ENCODE measurements at places on chromosomes 13 and 19.

DNA sequence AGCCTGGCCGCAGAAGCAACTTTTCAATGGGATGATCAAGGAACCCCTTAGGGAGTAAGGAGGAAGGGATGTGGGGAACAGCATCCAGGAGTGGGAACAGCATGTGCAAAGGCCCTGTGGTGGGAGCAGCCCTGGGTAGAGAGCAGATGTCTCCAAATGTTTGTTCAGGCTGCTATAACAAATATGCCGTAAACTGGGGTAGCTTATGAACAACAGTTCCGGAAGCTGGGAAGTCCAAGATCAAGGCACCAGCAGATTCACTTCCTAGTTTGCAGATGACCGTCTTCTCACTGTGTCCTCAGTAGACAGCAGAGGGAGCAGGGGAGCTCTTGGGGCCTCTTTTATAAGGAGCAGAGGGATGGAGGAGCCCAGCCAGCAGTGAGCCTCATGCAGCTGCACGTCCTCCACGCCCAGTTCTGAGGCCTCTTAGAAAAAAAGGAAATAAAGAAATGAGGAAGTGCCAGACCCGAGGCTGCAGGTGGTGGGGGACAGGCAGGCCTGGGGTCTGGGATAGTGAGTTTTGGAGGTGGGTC, 4.2 kb upstream of the LRRC25 start:
- peaks cover 41% of the 10 kb centered on the region for H3K4me1 ChIP-seq
- H3K27ac ChIP-seq: peak overlapping the region; percentile 59
- H3K4me3 ChIP-seq: no peak overlapping the region
- no peak for DNase-seq
- no peaks in the 10 kb centered on the region for H3K36me3 ChIP-seq

- no peak for DNase-seq
- no peak overlapping the region for H3K27ac ChIP-seq
- H3K27me3 ChIP-seq: no peaks in the 10 kb centered on the region
- no peaks in the 10 kb centered on the region for H3K4me1 ChIP-seq
- no peak overlapping the region for H3K4me3 ChIP-seq
Measured at GRCh38 chr19:28437390-28438346, 775.3 kb downstream of the UQCRFS1 start.

DNA sequence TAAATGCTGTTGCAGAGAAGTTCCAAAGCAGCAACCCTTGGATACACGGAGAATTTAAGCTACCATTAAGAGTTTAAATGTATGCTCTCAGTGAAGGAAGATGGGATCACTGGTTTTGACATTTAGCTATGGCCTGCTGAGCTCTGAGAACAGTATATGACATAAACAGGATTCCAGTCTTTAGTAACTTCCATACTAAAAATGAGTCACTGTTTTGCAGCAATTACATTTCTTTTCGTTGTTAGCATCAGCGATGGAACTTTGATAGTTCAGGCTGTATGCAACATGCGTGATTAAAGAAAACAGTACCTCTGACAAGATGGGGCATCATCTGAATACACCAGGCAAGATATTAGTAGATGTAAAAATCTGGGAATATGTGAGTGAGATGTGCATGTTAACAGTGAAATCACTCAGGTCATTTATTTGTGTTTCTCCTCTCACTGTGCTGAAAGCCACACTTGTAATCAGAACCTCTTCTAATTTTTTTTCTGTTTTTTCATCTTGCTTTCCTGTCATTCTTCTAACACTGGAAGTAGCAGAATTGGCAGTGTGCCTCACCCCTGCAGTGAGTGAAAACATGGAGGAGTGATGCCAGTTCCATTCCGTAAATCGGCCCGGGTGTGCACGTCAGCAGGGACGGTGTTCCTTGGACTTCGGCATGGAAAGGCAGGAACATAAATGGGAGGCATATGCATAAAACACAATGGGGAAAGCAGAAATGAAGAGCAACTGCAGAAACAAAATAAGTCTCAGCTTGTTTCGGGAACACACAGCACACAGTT, 361.5 kb downstream of the OXGR1 start:
- DNase-seq: no peak
- H3K4me1 ChIP-seq: no peaks in the 10 kb centered on the region
- H3K27me3 ChIP-seq: no peaks in the 10 kb centered on the region

- no peaks in the 10 kb centered on the region for H3K27me3 ChIP-seq
- no peak overlapping the region for H3K4me3 ChIP-seq
- H3K4me1 ChIP-seq: peaks cover 13% of the 10 kb centered on the region
- peak overlapping the region; percentile 24 for H3K27ac ChIP-seq
- no peaks in the 10 kb centered on the region for H3K36me3 ChIP-seq
Measured at GRCh38 chr13:50421473-50422130, 406.4 kb downstream of the KCNRG start.

GRCh38 chr13:99403458-99403971, 96.3 kb upstream of the GPR183 start:
- DNase-seq: no peak
- no peaks in the 10 kb centered on the region for H3K27me3 ChIP-seq
- H3K4me1 ChIP-seq: peaks cover 11% of the 10 kb centered on the region
- H3K36me3 ChIP-seq: no peaks in the 10 kb centered on the region
- H3K27ac ChIP-seq: no peak overlapping the region

GRCh38 chr19:19538061-19538784, at the start of gene CILP2:
Gene CILP2 (plus strand): TSS chr19:19538265. CDS start chr19:19538350, 85 bp downstream.
- H3K4me1 ChIP-seq: peaks cover 43% of the 10 kb centered on the region
- no peak within 1 kb of the TSS for H3K27ac ChIP-seq
- DNase-seq: no peak
- no peaks in the 10 kb centered on the region for H3K36me3 ChIP-seq
- H3K27me3 ChIP-seq: peaks cover 32% of the 10 kb centered on the region

DNA sequence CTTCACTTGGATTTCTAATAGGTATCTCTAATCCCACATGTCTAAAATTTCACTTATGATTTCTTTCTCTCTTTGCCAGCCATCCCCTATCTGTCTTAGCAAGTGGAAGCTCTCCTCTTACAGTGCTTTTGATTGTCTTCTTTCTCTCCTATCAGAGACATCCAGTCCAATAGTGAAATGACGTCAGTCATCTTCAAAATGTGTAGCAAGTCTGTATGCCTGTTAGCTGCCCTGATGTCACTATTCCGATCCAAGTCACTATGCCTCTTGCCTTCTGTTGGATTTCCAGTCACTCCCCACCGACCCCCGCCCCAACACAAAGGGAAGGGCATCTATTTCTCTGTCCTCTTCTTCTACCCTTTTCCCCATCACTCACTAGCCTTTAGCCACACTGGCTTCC, 96.4 kb downstream of the WASF3 start:
- H3K4me3 ChIP-seq: no peak overlapping the region
- no peaks in the 10 kb centered on the region for H3K27me3 ChIP-seq
- H3K4me1 ChIP-seq: no peaks in the 10 kb centered on the region
- DNase-seq: no peak

DNA sequence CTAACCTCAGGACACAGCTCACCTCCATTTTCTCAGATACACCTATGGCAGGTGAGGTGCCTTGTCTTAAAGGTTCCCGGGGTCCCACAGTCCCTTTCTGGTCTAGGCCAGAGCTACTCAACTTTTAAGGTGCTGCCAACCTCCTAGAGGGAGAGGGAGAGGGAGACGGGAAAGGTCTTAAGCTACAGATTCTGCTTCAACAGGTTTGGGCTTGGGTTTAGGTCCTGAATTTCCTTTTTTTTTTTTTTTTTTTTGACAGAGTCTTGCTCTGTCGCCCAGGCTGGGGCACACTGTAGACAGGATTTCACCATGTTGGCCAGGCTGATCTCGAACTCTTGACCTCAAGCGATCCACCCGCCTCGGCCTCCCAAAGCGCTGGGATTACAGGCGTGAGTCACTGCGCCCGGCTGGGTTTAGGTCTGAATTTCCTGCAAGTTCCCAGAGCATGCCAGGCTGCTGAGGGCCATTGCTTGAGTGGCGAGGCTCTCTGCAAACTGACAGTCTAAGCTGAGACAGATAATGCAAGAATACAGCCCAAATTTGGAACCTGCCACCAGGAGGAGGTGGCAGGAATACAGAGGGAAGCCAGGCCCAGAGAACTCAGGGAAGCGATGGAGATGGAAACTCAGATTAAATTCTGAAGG, 7.8 kb upstream of the SYCN start:
- no peak overlapping the region for H3K27ac ChIP-seq
- no peaks in the 10 kb centered on the region for H3K4me1 ChIP-seq
- no peaks in the 10 kb centered on the region for H3K36me3 ChIP-seq
- H3K4me3 ChIP-seq: no peak overlapping the region
- H3K27me3 ChIP-seq: no peaks in the 10 kb centered on the region

GRCh38 chr13:98664510-98664909, 87.6 kb upstream of the STK24 start:
- H3K27me3 ChIP-seq: no peaks in the 10 kb centered on the region
- no peaks in the 10 kb centered on the region for H3K36me3 ChIP-seq
- H3K4me3 ChIP-seq: no peak overlapping the region
- no peak for DNase-seq

DNA sequence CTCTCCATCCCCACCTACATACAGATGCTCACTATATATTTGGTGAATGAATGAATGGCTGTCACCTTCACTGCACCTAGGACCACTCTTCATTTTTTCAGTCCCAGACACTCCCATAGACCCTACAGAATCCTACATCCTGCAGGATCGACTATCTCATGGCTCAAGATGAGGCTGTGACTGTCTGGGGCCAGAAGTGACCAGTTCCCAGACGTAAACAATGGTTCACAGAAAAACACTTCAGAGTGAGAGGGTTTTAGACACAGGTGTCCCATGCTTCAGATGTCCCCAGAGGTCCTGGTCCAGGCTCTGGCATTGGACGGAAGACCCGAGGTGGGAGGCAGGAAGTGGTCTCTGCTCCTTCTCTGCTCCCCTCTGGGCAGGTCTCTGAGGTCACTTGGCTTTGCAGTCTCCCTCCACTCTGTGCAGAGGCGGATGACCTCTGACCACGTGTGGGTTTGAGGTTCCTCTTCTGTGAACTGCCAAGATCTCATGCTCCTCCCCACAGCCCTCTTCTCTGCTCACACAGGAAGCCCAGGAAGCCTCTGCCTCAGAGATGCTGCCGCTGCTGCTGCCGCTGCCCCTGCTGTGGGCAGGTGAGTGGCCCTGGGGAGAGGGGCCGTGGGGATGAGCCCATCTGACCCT, 24.9 kb downstream of the SIGLEC7 start:
- peaks cover 4% of the 10 kb centered on the region for H3K4me1 ChIP-seq
- no peaks in the 10 kb centered on the region for H3K36me3 ChIP-seq
- no peak for DNase-seq
- peaks cover 18% of the 10 kb centered on the region for H3K27me3 ChIP-seq
- no peak overlapping the region for H3K4me3 ChIP-seq

GRCh38 chr19:47381653-47382279, 32.7 kb downstream of the DHX34 start:
- no peaks in the 10 kb centered on the region for H3K4me1 ChIP-seq
- H3K27me3 ChIP-seq: no peaks in the 10 kb centered on the region
- no peak overlapping the region for H3K27ac ChIP-seq

- no peak overlapping the region for H3K27ac ChIP-seq
- H3K4me1 ChIP-seq: no peaks in the 10 kb centered on the region
Measured at GRCh38 chr19:36638862-36639510, 27.7 kb downstream of the ZNF461 start.

- no peak for DNase-seq
- no peaks in the 10 kb centered on the region for H3K27me3 ChIP-seq
- H3K27ac ChIP-seq: no peak overlapping the region
- H3K4me1 ChIP-seq: no peaks in the 10 kb centered on the region
- no peak overlapping the region for H3K4me3 ChIP-seq
Measured at GRCh38 chr13:26697069-26697955, 63.3 kb downstream of the GPR12 start.

All from esophagus squamous epithelium (tissue), 5 donors.